GM13977 (cell line): ENCODE measurements at places on chromosomes 7 and 10.

- DNase-seq: no peak
These were observed 265.4 kb upstream of the C7orf33 start for GRCh38 chr7:148325208-148325607.

DNA sequence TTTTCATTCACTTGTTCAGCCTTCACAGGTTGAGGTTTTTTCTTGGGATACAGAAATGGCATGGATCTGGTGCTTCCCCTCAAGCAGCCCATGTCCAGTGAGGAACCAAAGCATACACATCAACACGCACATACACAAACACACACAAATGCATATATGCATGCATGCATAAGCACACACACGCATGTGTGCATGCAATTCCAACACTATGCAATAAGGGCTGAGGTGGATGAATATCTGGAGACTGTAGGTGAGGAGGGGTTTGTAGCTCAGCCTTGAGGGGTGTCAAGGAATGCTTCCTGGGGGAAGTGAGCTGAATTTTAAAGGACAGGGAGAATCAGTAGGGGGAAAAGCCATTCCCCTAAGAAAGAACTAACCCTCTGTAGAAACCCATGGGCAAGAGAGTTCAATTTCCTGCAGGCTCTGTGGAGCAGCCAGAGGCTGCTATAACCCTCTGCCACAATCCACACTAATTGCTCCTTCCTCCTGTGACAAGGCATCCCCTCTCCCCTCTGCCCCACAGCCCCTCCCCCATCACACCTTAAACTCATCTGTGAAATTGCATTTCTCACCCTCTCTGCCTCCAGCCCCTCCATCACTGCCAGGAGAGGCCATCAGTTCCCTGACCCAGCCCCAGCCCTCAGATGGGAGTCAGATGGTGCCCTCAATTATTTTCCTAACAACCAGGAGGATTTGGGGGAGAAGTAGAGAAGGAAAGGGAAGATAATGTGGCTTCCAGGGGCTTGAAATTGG, 316.4 kb downstream of the RPS24 start:
- DNase-seq: no peak

DNA sequence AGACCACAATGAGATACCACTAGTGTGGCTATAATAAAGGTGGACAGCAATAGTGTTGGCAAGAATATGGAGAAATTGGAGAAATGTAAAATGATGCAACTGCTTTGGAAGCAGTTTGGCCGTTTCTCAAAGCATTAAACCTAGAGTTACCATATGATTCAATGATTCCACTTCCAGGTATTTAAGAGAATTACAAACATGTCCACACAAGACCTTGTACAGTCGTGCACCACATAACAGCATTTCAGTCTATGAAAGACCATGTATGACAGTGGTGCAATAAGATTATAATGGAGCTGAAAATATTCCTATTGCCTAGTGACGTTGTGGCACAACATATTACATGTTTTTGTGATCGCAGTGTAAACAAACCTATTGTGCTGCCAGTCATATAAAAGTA, 29.6 kb downstream of the CCDC172 start:
- DNase-seq: no peak

- DNase-seq: peak; percentile 91
These were observed 4.1 kb downstream of the IMPDH1 start for GRCh38 chr7:128405471-128406313.

- DNase-seq: no peak
These were observed 78.7 kb upstream of the CXCL12 start for GRCh38 chr10:44463511-44464121.
